ENCODE measurements at places on chromosomes 6 and 20.

GRCh38 chr6:1334684-1335083, 22.8 kb downstream of the FOXQ1 start:
- DNase-seq, result no peak

GRCh38 chr20:50920997-50921396, 10.2 kb downstream of the ADNP start:
- DNase-seq, result peak; percentile 20

DNA sequence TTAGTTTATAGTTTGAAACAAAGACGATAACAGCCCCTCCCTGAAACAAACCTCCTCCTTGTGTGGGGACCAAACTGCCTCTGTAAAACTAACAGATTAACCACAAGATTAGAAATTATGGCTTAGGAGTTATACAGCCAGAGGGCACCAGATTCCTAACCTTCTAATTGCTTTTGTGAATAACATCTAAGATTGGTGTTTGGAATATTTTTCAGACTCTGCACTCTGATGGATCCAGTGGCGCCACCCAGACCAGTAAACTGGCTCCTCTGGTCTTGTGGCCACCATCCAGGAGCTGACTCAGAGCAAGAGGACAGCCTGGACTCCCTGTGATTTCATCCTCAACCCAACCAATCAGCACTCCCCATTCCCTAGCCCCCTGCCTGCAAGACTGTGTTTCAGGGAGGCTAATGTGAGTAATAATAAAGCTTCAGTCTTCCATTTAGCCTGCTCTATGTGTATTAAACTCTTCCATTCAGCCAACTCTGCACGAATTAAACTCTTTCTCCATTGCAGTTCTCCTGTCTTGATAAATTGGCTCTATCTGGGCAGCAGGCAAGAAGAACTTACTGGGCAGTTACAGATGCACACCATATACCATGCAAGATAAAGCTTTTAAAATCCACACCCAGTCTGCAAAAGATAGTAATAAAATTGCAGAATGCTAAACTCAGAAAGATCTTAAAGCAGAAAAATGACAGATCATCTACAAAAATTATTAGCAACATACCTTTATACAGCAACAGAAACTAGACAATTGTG, 58.5 kb upstream of the SLC22A16 start:
- DNase-seq, result peak; percentile 56

GRCh38 chr6:34745277-34746103, 11.8 kb upstream of the SNRPC start:
- peak; percentile 4 for DNase-seq

DNA sequence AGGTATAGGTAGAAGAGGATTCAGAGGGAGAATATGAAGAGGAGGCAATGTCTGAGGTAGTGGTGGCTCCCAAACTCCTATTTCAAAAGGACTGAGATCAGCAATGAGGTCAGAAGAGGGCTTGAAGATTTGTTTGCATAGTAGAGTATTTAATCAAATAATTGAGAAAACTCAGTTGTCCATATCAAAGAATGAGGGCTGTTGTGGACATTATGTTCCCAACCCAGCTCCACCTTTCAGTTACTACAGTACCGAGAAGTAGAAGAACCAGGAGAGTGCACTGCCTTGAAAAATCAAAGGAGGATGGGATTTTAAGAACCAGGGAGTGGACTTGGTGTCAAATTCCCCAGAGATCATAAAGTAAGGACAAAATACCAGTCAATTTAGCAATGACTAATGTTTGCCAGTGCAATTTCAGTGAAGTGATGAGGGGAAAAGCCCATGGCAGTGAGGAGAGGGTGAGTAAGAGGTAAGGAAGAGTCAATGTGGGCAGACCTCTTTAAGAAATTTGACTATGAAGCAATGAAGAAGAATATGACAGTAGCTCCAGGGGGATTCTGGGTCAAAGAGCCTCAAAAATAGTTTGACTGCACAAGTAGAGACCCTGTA, 382.4 kb downstream of the PKHD1 start:
- DNase-seq, result no peak

- DNase-seq, result no peak
Measured at GRCh38 chr20:35975576-35976373, 7.4 kb downstream of the CNBD2 start.

DNA sequence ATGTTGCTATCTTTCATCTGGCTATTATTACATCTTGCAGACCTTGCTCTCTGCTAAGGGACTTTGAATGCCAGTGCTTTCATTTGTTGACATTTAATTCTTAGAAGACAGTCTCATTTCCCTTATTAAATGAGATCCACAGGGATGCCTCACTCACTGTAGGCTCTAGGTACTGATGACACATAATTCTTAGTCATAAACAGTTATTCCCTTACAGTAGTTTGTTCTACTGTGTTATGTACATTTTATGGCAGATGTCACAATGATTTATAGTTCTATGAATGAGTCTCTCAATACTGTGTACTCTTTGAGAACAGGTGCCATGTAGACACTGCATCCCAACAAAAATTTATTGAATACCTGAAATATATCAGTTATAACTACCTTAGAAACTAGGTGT, 70.3 kb downstream of the FAM83B start:
- peak; percentile 79 for DNase-seq

- DNase-seq, result peak; percentile 22
Measured at GRCh38 chr20:45066372-45066771, 34.6 kb downstream of the KCNS1 start.

Measured in fibroblast of skin of right quadriceps (primary cell).